ENCODE measurements at places on chromosomes 13 and 19. TPM values are rescaled to one million over a fixed set of nuclear protein-coding genes. Genes with fewer than 3 reads are reported as not detected.

DNA sequence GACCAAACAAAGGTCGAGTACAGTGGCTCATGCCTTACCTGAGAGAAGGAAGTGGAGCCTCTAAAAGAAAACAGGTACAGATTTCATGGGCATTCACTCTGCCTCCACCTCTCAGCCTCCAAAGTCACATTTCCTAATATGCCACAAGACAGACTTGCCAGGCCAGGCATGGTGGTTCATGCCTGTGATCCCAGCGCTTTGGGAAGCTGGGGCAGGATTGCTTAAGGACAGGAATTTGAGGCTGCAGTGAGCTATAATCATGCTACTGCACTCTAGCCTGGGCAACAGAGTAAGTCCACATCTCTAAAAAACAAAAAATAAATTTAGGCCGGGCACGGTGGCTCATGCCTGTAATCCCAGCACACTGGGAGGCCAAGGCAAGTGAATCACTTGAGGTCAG, 10.9 kb upstream of the DNMT1 start:
- no peak for DNase-seq
- H3K27me3 ChIP-seq = no peaks in the 10 kb centered on the region
- no peak overlapping the region for H3K4me3 ChIP-seq
- H3K36me3 ChIP-seq = no peaks in the 10 kb centered on the region
- no peaks in the 10 kb centered on the region for H3K4me1 ChIP-seq

GRCh38 chr19:20359933-20360720, 193.1 kb downstream of the ZNF486 start:
- no peaks in the 10 kb centered on the region for H3K27me3 ChIP-seq
- peak; percentile 54 for DNase-seq
- H3K36me3 ChIP-seq = no peaks in the 10 kb centered on the region
- peaks cover 40% of the 10 kb centered on the region for H3K4me1 ChIP-seq
- H3K4me3 ChIP-seq = no peak overlapping the region

GRCh38 chr19:28501976-28502375, 711.0 kb downstream of the UQCRFS1 start:
- no peaks in the 10 kb centered on the region for H3K27me3 ChIP-seq

Gene PPP1R37
- total RNA-seq = 59.7 TPM

Gene WASF3
- total RNA-seq = 56.1 TPM

DNA sequence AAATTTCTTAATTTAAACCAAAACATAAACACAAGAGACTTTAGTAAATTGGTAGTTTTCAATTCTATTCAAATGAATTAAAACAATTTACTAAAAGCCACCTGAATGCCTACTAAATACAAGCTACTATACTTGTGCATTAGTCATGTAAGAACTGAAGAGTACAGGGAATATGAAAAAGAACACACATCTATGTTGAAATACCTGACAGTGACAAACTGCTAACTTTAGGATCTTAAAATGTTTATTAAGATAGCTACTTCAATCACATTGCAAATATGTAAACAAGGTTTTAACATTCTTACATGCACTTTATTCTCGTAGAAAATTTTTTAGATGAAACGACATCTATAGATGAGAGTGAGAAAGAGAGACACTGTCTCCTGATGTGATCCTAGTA, 4.1 kb downstream of the SPRYD7 start:
- DNase-seq = no peak
- no peak overlapping the region for H3K4me3 ChIP-seq
- H3K27me3 ChIP-seq = no peaks in the 10 kb centered on the region
- H3K4me1 ChIP-seq = no peaks in the 10 kb centered on the region
- no peak overlapping the region for H3K27ac ChIP-seq
- peaks cover 8% of the 10 kb centered on the region for H3K36me3 ChIP-seq

DNA sequence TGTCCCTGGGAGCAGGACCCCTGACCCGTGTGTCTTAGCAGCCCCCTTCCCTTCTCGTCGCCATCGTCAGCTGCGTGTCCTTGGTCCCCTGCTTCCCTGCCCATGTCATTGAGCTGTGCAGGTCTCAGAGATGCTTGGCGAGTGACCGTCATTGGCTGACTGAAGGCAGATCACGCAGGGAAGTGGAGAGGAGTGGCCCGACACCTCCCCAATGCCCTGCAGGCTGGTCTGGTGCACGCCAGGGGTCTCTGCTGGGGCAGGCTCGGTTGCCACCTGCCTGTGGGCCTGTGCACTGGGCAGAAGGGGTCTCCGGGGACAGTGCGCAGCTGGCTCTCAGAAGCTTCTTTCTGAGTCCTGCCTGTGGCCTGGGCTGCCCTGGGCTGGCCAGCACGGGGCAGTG, 6.2 kb downstream of the GNA11 start:
- no peaks in the 10 kb centered on the region for H3K36me3 ChIP-seq
- no peak overlapping the region for H3K27ac ChIP-seq
- no peaks in the 10 kb centered on the region for H3K27me3 ChIP-seq
- DNase-seq = no peak
- peaks cover 60% of the 10 kb centered on the region for H3K4me1 ChIP-seq

DNA sequence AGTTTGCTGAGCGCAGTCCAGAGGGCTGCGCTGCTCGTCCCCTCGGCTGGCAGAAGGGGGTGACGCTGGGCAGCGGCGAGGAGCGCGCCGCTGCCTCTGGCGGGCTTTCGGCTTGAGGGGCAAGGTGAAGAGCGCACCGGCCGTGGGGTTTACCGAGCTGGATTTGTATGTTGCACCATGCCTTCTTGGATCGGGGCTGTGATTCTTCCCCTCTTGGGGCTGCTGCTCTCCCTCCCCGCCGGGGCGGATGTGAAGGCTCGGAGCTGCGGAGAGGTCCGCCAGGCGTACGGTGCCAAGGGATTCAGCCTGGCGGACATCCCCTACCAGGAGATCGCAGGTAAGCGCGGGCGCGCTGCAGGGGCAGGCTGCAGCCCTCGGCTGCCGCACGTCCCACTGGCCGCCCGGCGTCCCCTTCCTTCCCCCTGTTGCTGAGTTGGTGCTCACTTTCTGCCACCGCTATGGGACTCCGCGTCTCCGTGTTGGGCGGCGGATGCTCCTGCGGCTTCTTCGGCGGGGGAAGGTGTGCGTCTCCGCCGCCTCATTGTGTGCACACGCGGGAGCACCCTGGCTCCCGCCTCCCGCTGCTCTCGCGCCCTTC, 772 bp downstream of the GPC6 start:
- peak overlapping the region; percentile 7 for H3K4me3 ChIP-seq
- H3K27me3 ChIP-seq = no peaks in the 10 kb centered on the region
- no peaks in the 10 kb centered on the region for H3K4me1 ChIP-seq
- no peaks in the 10 kb centered on the region for H3K36me3 ChIP-seq

DNA sequence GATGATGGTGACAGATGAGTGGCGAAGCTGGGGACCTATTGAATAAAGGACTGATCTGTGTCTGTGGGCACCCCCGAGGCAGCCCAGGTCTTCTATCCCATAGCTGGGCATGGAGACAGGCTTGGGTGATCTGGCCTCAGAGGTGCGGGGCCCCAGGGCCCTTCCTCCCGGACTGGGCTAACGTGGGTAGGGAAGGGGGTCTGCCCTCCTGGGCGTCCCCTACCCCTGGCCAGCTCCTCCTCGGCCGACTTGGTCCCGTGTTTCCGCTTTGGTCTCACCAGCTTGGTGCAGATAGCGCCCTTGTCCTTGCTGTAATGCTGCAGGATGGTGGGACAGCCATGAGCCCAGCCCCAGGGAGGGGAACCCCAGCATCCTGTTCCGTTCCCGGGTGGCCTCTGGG, 3.3 kb downstream of the MATK start:
- H3K4me3 ChIP-seq = no peak overlapping the region
- no peaks in the 10 kb centered on the region for H3K36me3 ChIP-seq
- H3K4me1 ChIP-seq = peaks cover 6% of the 10 kb centered on the region
- H3K27me3 ChIP-seq = no peaks in the 10 kb centered on the region

- no peaks in the 10 kb centered on the region for H3K36me3 ChIP-seq
- peaks cover 67% of the 10 kb centered on the region for H3K4me1 ChIP-seq
- no peak overlapping the region for H3K4me3 ChIP-seq
- peak overlapping the region; percentile 85 for H3K27ac ChIP-seq
These were observed 22.4 kb downstream of the RANBP3 start for GRCh38 chr19:5955636-5955935.

GRCh38 chr13:113413178-113413897, 40.0 kb downstream of the ADPRHL1 start:
- H3K27ac ChIP-seq = no peak overlapping the region
- H3K36me3 ChIP-seq = no peaks in the 10 kb centered on the region
- H3K27me3 ChIP-seq = no peaks in the 10 kb centered on the region
- no peak overlapping the region for H3K4me3 ChIP-seq

Gene PRSS57
- total RNA-seq = not detected

GRCh38 chr19:53813996-53814395, 10.1 kb downstream of the NLRP12 start:
- no peaks in the 10 kb centered on the region for H3K36me3 ChIP-seq
- no peaks in the 10 kb centered on the region for H3K27me3 ChIP-seq
- DNase-seq = no peak
- no peak overlapping the region for H3K4me3 ChIP-seq
- H3K4me1 ChIP-seq = no peaks in the 10 kb centered on the region
